ENCODE measurements at places on chromosomes 2 and 18.
A peak's percentile ranks its signal among the peaks of the same experiment; 100 is the strongest.

DNA sequence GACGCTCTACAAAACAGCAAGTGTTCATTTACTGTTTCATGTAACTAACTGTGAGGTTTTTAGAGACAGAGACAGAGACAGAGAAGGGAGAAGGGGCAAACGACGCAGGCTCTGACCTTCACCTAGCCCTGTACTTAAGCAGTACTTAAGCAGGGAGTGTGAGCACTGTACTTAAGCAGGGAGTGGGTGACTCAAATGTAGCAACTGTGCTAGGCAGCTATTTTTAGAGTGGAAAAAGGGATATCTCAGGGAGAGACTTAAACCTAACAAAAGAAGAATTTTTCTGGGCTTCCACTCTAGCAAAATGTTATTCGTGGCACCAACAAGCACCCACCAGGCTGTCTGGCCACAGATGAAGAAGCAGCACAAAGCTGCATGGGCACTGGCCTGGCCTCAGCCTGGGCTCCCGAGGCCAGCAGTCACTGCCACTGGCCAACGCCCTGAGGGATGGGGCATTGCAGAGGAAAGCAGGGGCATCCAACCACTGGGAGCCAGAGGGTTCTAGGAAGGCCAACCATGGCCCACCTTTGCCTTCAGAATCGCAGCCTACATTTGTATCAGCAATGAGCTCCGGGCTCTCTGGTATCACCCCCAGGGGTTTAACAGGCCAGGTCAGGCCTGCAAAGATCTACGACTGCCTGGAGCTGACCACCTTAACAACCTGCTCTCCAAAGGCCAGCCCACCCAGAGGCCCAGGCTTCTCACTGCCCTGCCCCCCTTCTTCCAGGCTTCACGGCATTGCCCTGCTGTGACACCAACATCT lies 154.3 kb downstream of the TTC32 start:
- no peak for DNase-seq

- no peak for DNase-seq
These were observed 71.9 kb downstream of the STK39 start for GRCh38 chr2:168175469-168175868.

DNA sequence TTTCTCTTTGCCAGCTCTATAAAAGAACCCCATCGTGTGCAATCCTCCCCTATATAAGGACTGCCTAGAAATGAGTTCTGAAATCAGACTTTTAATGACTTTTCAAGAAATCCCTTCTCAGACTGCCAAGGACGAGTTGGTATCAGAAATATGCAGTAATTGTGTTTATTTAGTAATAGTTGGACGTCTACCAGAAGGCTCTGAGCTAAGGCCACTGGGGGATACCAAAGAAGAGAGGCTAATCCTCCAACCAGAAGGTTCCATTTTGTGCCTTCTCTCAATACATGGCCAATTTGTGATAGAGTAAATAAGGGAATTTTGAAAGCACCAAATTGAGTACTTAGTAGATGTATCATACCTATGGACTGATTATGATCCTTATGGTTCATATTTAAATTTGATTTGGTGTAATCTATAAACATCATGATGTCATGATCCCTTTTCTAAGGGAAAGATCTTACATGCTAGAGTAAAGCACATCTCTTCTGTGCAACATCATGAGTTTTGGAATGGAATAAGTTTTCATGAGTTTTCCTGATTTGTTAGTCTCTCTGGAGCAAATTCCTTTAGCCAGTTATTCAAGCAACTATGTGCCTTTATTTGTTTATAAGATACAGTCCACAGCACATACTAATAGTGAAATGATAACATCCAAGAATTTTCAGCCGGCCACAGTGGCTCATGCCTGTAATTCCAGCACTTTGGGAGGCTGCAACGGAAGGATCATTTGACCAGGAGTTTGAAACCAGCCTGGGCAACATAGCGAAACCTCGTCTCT lies 82.2 kb upstream of the LTBP1 start:
- DNase-seq = no peak

DNA sequence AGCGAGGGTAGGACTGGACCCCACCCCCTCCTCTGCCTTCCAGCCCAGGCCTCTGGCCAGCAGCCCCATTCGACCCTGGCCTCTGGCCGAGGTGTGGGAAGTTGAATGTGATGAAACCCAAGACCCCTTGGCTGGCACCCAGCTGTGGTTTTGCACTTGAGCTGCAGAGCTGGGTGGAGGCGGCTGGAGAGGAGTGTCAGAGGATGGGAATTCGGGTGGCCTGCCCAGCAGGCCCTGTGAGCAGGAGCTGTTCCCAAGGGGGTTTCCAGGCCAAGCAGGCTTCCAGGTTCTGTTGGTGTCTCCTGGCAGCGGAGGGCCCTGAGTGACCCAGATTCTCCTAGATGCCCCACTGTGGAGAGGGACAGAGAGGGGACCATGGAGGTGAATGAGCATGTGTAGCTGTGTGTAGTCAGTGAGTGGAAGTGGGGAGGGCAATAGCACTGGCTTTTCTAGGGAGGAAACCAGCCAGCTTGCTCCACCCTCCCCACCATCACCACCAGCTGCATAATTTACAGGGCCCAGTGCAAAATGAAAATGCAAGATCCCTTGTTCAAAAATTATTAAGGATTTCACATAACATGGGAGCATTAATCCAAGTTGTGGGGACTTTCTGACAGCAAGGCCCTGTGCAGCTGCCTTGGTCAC lies 172.2 kb upstream of the HAAO start:
- DNase-seq = no peak

GRCh38 chr18:54267701-54268100 lies 1.6 kb upstream of the POLI start:
- DNase-seq = no peak

DNA sequence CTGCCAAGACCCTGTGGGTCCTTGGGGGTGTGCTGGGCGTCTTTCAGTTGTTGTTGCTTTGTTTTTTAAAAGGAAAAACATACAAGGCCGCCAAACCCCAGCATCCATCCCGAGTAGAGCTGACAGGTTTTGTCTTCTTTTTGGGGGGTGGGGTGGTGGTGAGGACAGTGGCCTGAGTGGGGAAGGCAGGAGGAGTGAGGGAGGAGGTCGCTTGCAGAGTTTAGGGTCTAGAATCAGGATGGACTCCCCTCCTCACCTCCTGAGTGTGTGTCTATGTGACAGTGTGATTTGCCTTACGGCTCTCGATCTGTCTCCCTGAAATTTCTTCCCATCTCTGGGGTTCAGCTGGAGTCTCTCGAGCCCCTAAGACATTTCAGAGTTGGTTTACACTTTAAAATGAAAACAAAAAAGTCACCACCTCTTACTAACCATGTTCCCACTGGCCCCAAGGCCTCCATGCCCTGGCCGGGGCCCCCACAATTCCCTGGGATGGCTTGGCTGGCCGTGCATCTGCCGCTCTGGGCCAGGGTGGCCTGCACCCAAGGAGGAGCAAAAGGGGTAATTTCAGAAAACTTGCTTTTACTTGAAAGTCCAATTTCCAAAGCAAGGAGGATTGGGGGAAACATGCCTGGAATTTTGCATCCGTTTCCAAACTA lies 5.0 kb downstream of the SIX3 start:
- DNase-seq = no peak

DNA sequence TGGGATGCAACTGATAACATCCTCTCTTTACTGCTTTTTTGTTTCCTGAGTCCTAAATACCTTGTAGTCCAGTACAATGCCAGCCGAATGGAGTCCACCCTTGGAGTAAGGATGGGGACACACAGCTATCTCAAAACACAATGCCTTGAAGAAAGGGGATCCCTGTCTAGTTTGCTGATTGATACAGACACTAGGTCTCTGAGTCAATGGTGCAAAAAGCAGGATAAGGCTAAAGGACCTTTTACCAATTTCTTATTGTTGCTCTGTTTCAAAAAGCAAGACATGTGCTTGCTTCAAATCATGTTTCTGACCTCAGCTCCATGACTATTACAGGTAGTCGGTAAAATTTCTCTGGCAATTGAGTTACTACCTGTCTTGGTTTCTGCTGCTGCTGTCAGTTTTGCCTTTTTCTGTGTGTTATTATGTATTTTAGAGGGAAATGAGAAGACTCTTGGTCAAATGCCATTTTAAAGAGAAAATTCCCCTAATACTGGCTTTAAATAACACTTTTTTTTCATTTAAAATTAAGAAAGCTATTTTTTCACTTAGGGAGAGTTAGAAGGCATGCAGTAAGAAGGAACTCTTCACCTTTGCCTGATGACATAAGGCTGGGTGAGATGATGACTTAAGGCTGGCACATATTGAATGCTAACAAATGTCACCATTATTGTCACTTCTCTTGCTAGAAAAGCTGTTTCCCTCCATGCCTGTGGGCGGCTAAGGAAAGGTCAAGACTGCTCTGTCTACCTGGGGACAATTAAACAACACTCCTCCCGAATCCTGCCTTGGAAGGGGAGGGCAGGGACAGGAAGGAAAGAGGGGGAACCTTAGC lies 4.9 kb upstream of the FIGLA start:
- DNase-seq = no peak

DNA sequence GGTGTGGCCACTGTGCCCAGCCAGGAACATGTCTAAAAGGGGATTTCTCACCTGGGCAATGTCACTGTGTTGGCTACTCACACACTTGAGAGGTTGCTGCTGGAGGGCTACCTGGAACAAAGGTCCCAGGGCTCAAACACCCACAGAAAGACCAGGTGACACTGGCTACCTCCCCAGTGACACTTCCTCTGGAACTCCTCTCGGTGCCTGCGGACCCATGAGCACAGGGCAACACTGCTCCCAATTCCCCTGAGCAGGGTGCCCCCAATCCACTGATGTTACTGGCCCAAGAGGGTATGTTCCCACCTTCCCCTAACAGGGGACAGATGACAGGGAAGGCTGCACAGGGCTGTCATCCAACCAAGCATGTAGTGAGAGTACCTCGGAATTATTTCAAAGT lies 5.8 kb downstream of the NPPC start:
- no peak for DNase-seq

- no peak for DNase-seq
These were observed 387.2 kb upstream of the CWC22 start for GRCh38 chr2:180394305-180394704.

- DNase-seq = peak; percentile 32
These were observed 1.2 kb downstream of the MYL12A start for GRCh38 chr18:3248658-3249359.

- DNase-seq = no peak
These were observed 105.5 kb downstream of the BCL11A start for GRCh38 chr2:60447943-60448342.

DNA sequence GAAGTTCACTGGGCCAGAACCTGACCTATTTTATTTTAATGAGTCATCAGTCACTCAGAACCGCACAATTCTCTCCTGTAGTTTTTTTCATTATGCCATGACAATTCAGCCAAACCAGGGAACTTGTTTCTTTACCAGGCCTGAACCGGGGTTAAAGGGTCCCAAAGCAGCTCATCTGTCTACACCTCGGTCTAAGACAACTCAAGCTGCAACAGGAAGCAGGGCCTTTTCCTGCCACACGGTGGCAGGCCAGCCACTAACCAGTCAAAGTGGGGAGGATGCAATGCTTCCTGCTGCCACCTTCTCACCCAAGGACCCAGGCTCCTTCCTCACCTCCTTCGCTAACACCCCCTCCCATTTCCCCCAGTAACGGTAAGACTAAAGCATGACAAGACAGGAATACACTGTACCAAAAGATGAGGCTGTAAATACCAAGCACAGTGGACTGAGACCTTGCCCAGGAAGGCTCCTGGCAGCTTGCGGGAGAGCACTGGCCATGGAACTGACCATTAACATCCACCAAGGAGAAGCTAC lies 56.7 kb upstream of the ACKR3 start:
- DNase-seq = peak; percentile 76

- DNase-seq = peak; percentile 72
These were observed 781 bp upstream of the SLC5A6 start for GRCh38 chr2:27212626-27213471.

GRCh38 chr2:208320686-208321085 lies 54.6 kb downstream of the PIKFYVE start:
- peak; percentile 31 for DNase-seq

- DNase-seq = no peak
These were observed 150.8 kb downstream of the CELF4 start for GRCh38 chr18:37414816-37415215.

DNA sequence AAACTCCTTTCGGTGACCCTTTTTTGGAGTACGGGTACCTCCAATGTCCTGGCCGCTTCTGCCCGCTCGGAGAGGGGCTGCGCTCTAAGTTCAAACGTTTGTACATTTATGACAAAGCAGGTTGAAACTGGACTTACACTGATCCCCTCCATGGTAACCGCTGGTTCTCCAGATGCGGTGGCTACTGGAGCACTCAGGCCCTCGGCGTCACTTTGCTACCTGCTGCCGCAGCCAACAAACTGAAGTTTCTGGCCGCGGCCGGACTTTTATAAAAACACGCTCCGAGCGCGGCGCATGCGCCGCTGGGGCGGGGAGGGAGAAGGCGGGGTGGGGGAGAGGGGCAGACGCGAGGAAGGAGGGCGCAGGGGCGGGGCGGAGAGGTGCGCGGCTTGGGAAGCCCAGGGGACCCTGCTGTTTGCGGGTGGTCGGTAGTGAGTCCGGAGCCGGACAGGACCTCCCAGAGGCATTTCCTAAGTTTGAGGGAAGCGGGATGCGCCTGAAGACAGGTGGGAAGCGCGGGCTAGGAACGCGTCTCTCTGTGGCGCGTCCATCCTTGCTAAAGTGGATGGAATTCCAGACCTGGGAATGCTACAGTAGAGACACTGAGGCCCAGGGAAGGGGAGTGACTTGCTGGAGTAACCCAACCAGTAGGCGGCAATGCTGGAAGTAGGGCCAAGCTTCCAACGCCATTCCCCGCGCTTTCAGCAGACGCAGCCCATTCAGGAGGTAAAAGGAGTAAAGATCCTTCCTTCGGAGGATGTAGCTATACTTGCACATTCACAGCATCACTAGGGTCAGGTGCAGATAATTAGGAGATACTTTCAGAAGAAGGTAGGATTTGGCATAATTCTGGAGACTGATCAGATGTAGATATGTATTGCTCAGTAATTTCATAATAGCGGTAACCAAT lies at the start of gene CXCR4:
Gene CXCR4 (minus strand): TSS at position 241 of the 910 bp plus-strand sequence. CDS start 89 bp downstream, at position 152.
- DNase-seq = peak; percentile 93

- DNase-seq = no peak
These were observed 155.4 kb downstream of the ASXL3 start for GRCh38 chr18:33733376-33733775.

DNA sequence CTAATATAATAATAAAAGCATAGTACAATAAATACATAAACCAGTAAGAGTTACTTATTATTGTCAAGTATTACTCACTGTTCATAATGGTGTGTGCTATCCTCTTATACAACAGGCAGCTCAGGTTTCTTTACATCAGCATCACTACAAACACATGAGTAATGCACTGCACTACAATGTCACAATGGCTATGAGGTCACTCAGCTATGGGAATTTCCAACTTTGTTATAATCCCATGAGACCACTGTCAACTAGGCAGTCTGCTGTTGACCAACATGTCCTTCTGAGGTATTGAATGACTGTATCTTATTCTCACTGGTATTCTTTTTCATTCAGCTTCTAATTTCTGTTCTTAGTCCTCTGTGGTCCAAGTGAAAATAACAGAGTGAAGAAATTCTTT lies 250.4 kb upstream of the DSEL start:
- DNase-seq = no peak

DNA sequence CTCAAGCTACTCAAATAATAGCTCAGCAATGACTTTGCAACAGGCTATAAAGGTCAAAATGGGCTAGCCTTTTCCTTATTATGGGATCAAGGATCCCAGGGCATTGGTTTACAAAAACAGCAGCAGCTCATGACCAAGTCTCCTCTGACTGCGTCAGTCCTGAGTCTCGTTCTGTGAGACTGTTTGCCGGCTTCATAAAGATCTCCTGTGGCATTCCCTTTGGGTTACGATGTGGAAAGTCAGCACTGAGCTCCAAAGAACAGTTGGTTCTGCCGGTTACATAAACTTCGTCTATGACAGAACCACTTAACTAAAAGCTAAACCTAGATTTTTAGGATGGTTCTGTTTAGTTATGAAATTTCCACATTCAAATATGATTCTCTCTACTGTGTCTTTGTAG lies 674.9 kb downstream of the ZEB2 start:
- no peak for DNase-seq

GRCh38 chr2:235709124-235709813 lies 215.4 kb downstream of the AGAP1 start:
- no peak for DNase-seq
